ENCODE measurements at places on chromosomes 2 and 18.

DNA sequence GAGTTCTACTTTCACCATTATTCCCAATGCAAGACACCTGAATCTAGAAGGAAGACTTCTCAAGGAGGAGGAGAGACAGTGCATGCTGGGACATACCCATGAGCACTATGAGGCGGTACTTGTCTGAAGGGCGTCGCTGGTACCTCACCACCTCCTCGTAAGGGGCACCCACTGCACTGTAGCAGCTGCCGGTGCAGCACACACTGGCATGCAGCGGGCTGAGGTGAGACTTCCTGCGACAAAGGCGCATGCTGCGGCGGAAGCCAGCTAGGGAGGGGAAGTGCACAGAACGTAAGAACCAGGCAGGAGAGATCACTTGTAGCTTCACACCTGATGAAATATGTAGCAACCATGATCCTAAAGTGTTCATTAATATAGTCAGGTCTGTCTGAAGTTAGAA, 12.8 kb upstream of the TMEM237 start:
- no peak for DNase-seq

GRCh38 chr2:51027968-51028367, 4.0 kb downstream of the NRXN1 start:
- no peak for DNase-seq

DNA sequence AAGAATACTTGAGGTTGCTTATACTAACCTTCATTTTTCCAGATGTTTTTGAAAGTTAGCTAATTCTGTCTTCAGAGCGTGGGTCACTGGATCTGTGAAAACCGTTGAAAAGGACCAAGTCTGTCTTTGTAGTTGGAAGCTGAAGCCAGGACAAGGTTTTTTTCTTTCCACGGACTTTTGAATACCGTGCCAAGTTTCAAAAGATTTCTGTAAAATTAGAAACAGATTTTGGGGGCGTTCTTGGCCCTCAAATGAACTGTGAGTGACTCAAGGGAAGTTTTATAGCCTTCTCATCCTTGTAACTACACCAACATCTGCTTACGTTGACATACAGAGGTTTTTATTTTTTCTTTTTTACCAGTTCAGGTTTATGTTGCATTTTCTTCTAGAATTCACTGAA, at the start of gene FAP:
TSS of gene FAP (minus strand) at position 152 of the 400 bp plus-strand sequence. CDS start at position 34, 118 bp downstream.
- no peak for DNase-seq

DNA sequence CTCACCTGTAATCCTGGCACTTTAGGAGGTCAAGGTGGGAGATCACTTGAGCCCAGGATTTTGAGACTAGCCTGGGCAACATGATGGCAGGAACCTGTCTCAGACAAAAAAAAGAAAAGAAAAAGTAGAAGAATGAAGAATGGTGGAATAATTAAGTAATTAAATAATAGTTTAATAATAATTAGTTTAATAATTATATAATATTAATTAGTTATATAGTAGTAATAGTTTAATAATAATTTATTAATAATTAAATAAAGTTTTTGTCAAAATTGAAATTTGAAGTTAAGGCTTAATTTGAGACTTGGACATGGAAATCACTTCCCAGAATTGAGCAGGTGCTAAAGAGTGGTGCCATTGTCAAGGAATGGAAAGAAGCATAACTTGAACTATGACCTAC, 52.2 kb upstream of the ABCA12 start:
- DNase-seq = no peak
